ENCODE measurements at places on chromosomes 3 and 15. TPM values are rescaled to one million over a fixed set of nuclear protein-coding genes. Genes with fewer than 3 reads are reported as not detected.

SLC24A5 gene
- not detected for total RNA-seq

SCN11A gene
- total RNA-seq, result not detected

DUOXA2 gene
- not detected for total RNA-seq

TM4SF4 gene
- not detected for total RNA-seq

ST3GAL6 gene
- total RNA-seq, result 10.7 TPM

TMEM212 gene
- not detected for total RNA-seq

CSTA gene
- 1.3 TPM for total RNA-seq

CPLX3 gene
- not detected for total RNA-seq

SH3GL3 gene
- not detected for total RNA-seq

XYLB gene
- total RNA-seq, result 2.7 TPM

TRIM42 gene
- not detected for total RNA-seq

OXTR gene
- 2.5 TPM for total RNA-seq

NR2E3 gene
- not detected for total RNA-seq

SERPINI1 gene
- total RNA-seq, result 5.5 TPM

DPPA4 gene
- total RNA-seq, result not detected

SOX14 gene
- total RNA-seq, result not detected

APOD gene
- total RNA-seq, result 45.9 TPM

ZNF639 gene
- 37.2 TPM for total RNA-seq

SLC49A4 gene
- 9.9 TPM for total RNA-seq

PLSCR5 gene
- total RNA-seq, result not detected

FANCD2OS gene
- total RNA-seq, result not detected

CTXN2 gene
- total RNA-seq, result not detected

LRRC34 gene
- total RNA-seq, result 10.5 TPM

SMAD6 gene
- total RNA-seq, result 48.9 TPM

SMCO1 gene
- total RNA-seq, result not detected

VIPR1 gene
- total RNA-seq, result 8.5 TPM

OIP5 gene
- 1.1 TPM for total RNA-seq

GOLGA6L7 gene
- total RNA-seq, result not detected

FSTL1 gene
- 1,234 TPM for total RNA-seq

CCR3 gene
- total RNA-seq, result not detected

ESYT3 gene
- total RNA-seq, result under 0.01 TPM

TLR9 gene
- total RNA-seq, result not detected

C2CD4A gene
- 7.9 TPM for total RNA-seq

OR5K4 gene
- not detected for total RNA-seq

ZNF660 gene
- 0.32 TPM for total RNA-seq

CYP8B1 gene
- total RNA-seq, result not detected

DAZL gene
- not detected for total RNA-seq

SHC4 gene
- total RNA-seq, result 0.72 TPM

PSTPIP1 gene
- not detected for total RNA-seq

RNU5B-1 gene
- not detected for total RNA-seq

SERPINI2 gene
- not detected for total RNA-seq

C15orf62 gene
- total RNA-seq, result 0.36 TPM

EFHB gene
- 0.54 TPM for total RNA-seq

CCR1 gene
- total RNA-seq, result not detected

ACP3 gene
- 1.5 TPM for total RNA-seq

GRAMD2A gene
- total RNA-seq, result not detected

SCAANT1 gene
- not detected for total RNA-seq

CD200 gene
- 42.0 TPM for total RNA-seq

KIF15 gene
- total RNA-seq, result 4.2 TPM

LYZL4 gene
- not detected for total RNA-seq

GLT8D1 gene
- 102 TPM for total RNA-seq

POLQ gene
- 0.36 TPM for total RNA-seq

GHRL gene
- total RNA-seq, result not detected

LRRC31 gene
- total RNA-seq, result not detected

UROC1 gene
- total RNA-seq, result not detected

ANKUB1 gene
- not detected for total RNA-seq

ASB14 gene
- total RNA-seq, result not detected
